Bronchial epithelial cell (primary cell): ENCODE measurements at places on chromosomes 16 and 17.

GRCh38 chr17:82891911-82892310 lies 52.1 kb upstream of the ZNF750 start:
- no peak for DNase-seq

DNA sequence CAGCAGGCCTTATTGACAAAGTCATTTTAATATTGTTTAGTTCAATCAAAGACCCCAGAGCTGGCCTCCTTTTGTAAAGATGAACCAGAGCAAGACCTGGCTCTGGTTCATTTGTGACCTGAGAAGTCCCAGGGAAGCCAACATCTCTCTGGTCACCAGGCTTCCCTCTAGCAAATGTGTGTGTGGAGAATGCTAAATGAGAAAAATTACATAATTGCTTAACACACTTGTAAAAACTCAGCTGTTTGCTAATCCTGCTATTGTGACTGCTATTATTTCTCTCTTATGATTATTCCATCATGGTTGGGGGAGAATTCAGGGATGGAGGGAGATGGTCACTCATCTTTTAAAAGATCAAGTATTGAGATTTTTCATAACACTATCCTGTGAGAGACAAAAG lies 94.3 kb upstream of the CLEC3A start:
- no peak for DNase-seq

GRCh38 chr16:11093572-11094074 lies 149.3 kb downstream of the CLEC16A start:
- DNase-seq, result peak; percentile 23

- DNase-seq, result peak; percentile 55
These were observed 40.1 kb downstream of the LITAF start for GRCh38 chr16:11546608-11547061.

- peak; percentile 49 for DNase-seq
These were observed 20.4 kb upstream of the BEAN1 start for GRCh38 chr16:66406534-66407221.

DNA sequence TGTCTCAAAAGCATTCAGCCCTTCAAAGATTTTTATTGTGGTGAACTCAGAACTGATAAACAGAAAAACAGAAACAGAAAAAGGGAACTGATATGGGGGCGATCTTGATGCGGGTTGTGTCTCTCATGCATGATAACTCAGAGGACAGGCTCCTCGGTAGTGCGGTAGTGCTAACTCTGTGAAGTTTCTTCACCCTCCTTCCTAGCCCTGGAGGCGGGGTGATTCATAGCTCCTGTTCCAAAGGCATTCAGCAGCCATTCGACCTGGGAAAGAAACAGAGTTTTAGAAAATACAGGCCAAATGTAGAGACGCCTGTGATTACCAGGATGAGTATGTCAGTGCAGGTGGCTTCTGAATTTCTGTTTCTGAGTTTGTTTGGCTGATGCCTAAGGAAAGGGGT lies 5.5 kb upstream of the MAF start:
- peak; percentile 84 for DNase-seq

DNA sequence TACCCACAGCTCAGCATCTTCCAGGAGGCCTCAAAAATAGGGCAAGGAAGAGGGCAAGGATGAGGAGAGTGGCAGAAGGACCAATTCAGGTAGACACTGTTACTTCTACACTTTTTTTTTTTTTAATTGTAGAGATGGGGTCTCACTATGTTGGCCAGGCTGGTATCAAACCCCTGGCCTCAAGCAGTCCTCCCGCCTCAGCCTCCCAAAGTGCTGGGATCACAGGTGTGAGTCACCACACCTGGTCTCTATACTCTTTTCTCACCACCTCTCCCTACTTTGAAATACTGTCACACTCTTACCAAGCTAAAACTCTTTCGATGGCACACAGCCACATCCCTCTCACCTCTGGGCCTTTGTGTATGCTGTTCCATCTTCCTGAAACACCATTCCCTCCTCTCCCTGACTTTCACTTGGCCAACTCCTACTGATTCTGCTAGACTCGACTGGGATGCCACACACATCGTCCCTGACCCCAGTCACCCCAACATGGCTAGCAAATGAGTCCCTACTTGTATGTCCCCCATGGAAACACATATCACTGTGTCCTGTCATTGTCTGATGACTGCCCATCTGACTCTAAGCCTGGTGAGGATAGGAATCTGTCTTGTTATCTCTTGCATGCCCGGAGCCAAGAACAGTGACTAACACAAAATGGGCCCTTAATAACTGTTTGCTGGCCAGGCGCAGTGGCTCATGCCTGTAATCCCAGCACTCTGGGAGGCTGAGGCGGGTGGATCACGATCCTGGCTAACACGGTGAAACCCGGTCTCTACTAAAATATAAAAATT lies 7.2 kb upstream of the SLC43A2 start:
- no peak for DNase-seq

DNA sequence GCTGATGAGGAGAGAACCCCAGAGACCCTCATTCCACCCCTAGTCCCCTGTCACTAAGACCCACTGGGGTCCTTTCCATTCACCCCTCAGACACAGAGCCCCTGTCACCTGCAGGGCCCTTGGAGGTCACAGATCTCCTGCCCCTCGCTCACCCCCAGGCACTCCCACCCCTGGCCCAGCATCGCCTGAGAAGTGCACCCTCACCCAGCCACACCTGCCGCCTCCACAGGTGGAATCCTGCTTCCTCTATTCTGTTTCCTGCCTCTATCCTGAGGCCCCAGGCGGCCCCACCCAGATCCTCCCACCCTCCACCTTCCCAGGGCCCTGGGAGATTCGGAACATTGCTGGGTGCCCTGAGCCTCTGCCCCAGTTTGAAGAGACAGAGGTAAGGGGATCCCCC lies 13.8 kb upstream of the KRT17 start:
- DNase-seq, result no peak

DNA sequence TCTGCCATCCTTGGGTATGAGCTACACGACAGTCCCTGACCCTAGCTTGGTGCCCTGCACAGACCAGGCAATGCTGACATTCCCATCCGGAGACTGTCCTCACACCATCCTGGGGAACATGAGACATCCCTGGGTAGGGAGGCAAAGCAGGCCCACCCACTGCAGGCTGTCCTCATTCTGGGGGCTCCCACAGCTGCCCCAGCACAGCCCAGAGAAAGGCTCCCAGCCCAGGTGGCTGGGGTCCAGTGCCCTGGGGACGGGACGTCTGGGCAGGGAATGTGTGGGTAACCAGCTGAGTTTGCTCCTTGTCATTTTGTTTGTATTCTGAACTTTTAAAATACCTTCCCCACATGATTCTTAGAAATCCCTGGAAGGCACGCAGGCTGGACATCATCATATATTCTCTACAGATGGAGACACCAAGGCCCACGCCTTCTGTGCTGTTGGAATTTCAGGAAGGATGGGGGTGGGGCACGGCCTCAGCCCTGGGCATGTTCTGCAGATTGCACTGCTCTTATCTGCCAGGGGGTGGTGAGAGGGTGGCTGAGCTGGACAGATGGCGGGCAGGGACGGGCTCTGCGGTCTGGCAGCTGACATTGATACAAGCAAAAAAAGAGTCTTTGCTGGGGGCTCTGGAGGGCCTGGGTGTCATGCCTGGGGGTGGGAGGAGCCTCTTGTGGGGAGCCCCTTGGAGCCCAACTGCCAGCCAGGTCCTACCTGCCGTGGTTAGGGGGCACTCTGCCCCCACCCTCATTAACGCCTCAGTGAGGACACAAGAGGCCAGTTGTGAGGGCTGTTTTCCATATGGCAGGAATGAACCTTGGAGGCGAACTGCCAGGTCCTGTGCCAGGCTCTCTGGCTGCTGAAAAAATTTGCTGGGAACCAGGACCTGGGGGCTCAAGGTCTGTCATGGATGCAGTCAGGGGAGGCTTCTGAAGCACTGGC lies 28.4 kb downstream of the LRRC75A start:
- DNase-seq, result peak; percentile 46

DNA sequence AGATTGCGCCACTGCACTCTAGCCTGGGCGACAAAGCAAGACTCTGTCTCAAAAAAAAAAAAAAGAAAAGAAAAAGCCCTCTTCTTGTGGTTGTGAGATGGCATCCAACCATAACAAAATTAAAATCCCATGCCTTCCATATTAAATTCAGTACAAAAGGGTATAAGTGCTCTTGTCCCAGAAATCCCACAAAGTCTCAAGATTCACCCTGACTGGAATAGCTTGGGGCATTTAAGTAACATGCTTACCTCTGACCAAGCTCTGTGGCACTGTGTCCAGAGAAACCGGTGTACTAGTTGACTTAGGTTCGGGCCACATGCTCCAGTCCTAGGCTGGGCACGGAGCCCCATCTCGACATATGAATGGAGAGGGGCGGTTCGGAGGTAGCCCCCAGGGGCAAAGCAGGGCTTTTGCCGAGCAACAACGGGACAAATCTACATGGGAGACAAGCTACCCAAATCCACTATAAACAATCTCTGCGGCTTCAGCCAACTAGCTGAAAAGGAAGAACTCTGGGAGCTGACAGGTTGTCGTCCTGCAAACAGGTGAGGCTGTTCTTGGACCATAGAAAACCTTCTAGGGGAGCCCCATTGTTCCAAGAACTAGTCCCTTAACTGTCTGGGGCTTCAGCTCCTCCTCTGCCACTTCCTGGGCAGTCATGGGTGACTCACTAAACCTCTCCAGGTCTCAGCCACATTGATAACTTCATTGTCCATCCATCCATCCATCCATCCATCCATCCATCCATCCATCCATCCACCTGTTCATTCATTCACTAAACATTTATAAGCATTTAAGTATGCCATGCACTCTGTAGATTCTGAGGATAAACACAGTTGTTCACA lies 10.3 kb upstream of the IL4R start:
- DNase-seq, result no peak

DNA sequence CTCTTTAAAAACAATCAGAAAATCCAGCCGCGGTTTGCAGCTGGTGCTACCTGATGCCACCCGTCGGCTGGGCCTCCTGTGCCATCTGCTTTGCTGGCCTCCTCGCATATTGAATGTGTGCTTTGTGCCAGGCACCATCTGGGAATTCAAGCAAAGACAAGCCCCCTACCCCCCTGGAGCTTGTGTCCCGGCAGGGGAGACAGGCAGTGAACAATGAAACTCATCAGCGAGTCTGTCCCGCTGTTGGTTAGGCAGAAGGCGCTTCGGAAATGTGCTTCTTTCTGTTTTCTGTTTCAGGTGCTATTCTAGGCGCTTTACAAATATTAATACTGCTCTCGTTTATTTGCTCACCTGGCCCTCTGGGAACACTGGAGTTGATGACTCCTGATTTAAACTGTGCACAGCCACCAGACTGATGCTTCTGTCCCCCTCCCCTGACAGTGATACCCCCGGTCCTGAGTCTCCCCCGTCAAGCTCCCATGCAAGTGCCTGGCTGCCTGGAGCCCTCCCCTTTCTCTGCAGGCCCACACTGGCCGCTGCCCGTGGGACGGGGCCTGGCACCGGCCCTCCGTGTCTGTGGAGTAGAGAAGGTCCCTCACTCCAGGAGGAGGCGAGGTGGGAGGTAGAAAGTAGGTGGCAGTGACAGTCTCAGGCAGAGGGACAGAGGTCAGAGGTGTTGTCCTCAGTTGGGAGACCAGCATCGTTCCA lies 126.1 kb upstream of the PLCG2 start:
- no peak for DNase-seq
